Activated naive CD4-positive, alpha-beta T cell treated with Interleukin-2 at 50 U/mL for 16 hours (primary cell): ENCODE measurements at places on chromosomes 4 and X.

DNA sequence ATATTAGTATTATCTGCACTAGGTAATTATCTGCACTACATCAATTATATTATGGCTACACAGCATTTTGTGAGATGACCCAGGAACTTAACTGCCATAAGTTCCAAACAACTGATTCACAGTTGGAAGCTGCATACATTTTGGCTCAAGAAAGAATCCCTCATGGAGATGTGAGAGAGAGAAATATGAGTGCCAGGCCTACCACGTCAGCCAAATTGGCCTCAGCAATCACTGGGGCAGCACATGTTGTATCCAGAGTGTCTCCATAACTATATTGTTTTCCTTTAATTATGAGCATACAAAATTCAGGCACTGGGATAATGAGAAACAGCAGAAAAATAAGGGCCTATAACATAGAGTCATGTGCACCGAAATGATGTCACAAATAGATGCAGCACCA lies 174.2 kb upstream of the DMD start:
- no peak for DNase-seq

- DNase-seq = no peak
Observed at GRCh38 chr4:34181311-34181841, 2062.9 kb downstream of the ARAP2 start.

DNA sequence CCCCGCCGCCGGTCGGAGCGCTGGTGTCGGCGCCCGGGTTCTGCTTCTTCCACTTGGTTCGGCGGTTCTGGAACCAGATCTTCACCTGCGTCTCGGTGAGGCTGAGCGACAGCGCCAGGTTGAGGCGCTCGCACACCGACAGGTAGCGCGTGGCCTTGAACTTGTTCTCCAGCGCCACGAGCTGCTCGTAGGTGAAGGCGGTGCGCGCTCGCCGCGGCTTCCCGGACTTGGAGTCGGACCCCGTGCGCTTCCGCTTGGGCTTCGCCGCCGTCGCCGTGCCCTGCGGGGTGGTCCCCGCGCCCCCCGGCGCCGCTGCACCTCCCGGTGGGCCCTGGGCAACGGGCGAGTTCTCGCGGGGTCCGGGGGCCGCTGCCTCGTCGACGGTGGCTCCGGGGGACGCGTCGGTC lies 3.1 kb downstream of the NKX1-1 start:
- peak; percentile 0 for DNase-seq

DNA sequence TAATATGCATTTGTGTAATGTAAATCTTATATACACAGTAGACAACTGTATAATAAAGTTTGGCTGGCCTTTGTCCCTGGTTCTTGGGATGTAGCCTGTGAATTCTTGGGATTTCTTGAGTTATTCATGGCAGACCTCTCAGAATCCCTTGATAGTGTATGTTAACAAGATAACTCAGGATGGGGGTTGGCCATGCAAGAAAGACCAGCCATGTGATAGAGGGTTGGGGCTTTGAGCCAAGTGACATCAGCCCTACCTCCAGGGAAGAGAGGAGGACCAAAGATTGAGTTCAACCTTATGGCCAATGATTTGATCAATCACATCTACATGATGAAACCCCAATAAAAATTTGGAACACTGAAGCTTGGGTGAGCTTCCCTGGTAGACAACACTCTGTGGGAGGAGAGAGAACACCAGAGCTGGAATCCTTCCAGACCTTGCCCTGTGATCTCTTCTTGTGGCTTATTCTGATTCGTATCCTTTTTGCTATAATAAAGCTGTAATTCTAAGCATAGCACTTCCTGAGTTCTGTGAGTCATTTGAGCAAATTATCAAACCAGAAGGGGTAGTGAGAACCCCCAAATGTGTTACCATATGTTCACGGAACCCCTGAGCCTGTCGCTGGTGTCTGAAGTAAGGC lies 11.3 kb downstream of the SLC2A9 start:
- DNase-seq = no peak

DNA sequence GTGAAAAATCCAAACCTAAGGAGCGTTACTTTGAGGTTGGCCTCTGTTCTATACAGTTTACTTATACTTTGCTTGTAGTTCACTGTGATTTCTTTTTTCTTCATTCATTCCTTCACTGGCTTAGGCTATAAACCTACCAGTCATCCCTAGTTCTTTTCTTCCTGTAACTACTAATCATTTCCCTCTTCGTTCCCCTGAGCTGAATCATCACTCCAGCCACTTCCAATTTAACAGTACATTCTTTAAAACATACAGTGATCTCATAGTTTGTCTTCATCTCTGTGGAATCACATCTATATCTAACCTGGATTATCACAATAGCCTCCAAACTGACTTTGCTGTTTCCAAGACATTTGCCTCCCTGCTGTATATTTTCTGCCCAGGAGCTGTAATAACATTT lies 25.2 kb upstream of the NPFFR2 start:
- DNase-seq = no peak

DNA sequence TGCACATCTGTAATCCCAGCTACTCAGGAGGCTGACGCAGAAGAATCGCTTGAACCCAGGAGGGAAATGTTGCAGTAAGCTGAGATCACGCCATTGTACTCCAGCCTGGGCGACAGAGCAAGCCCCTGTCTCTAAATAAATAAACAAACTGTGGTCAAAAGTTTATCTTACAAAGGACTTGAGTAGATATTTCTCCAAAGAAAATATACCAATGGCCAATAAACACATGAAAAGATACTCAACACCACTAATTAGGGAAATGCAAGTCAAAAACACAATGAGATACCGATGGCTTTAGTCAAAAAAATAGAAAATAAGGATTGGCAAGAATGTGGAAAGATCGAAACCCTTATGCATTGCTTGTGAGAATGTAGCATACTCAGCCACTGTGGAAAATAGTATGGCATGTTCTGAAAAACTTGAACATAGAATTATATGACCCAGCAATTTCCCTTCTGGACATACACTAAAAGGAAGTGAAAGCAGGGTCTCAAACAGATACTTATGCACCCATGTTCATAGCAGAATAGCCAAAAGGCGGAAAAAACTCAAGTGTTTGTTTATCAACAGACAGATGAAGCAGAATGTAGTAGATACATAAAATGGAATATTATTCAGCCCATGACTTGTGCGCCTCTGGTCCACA lies 2.0 kb upstream of the CFAP97 start:
- DNase-seq = no peak

DNA sequence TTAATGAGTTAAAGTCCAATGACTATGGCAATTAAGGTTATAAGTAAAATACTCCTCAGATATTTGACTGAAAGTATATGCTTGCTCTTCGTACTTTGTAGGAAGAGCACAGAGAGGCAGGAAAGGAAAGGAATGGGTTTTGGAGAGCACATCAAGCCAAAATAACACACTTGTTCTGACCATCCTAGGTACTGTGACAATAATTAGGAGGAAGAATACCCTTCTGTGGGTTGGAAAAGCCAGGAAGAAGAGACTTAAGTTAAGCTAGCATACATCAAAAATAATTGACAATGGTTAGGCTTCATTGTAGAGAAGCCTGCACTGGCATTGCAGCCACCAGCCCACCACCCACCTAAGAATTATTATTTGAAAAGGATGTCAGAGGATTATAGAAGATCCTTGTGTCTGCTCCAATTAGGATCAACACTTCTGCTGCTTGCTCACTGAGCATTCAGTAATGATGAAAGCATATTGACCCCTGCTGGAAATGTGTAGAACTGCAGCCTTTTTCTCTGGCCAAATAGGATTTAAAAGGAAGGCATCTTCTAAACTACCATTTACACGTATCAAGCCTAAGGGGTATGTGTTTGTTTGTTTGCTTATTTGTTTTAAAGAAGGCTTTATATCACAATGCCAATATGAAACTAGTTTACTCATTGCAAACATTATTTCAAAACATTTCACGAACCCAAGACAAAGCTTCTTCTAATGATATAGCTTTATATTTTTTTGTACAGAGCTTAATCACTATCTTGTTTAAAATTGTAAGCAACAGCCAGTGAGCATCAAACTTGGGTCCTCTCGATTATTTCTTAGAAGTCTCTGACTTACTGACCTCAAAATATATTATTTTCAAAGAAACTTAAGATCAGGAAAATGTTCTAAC lies 286.2 kb upstream of the TET2 start:
- DNase-seq = peak; percentile 25

GRCh38 chr4:30720661-30721184 lies 554 bp downstream of the PCDH7 start:
- no peak for DNase-seq
